Retinal pigment epithelial cell (primary cell): ENCODE measurements at places on chromosomes 5 and 9.

DNA sequence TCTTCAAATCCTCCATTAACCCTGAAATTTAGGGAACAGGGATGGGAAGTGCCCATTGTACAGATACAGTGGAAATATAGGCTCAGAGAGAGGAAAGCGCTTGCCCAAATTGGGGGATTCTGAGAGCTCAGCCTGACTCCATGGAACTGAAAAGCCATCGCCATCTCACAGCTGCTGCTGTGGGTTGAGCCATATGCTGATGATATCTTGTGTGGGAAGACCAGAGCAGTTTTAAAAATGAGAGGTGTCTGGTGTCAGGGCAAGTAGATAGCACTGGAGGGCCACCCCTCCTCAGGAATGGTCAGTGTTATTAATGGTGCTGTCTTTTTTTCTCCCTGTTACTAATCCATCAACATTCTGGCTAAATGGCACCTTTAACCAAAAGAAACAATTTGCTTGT, 50.9 kb upstream of the C5orf58 start:
- no peak for DNase-seq

DNA sequence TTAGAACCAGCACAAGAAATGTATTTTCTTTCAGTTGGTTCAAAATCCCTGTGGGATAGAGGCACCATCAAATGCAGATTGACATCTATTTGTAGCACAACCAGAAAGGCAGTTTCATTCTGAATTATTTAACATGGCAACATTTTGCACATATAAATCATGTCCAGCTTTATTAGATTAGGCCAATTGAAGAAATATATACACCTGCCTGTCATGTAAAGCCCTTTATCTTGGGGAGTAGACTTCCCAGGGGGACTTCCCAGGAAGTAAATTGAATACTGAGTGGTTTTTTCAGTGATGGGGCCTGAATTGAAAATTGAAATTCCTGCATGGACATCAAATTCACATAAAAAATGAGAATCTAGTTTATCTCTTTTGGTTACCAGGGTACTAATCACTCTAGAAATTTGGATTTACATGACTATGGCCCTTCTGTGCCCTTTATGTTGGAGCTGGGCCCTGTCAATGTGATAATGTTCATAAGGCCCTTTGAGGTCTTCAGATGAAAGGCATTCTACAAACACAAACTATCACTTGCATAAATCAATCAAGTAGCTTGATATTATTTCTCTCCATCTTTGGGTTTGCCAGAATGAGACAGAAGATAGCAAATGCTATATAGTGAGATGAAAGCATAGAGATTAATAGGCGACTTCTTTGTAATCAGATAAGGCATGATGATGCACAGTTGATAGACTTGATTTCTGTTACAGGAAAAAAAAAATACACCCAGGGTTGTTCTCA, 26.2 kb upstream of the ZNF608 start:
- DNase-seq = no peak

GRCh38 chr9:119366909-119367682, 2.1 kb downstream of the BRINP1 start:
- DNase-seq = no peak

- DNase-seq = no peak
Measured at GRCh38 chr9:131097948-131098278, 1.6 kb downstream of the AIF1L start.

- DNase-seq = no peak
Measured at GRCh38 chr5:139523635-139524445, 37.3 kb upstream of the UBE2D2 start.

GRCh38 chr5:168886157-168886556, 307.0 kb upstream of the PANK3 start:
- no peak for DNase-seq
